ENCODE measurements at places on chromosomes 16 and 17.

- no peak for DNase-seq
These were observed 113.0 kb downstream of the BANP start for GRCh38 chr16:88064011-88064888.

GRCh38 chr16:50550866-50551641 lies 2.9 kb downstream of the NKD1 start:
- DNase-seq, result no peak

- no peak for DNase-seq
These were observed 5.2 kb upstream of the CCDC182 start for GRCh38 chr17:57750109-57750871.

DNA sequence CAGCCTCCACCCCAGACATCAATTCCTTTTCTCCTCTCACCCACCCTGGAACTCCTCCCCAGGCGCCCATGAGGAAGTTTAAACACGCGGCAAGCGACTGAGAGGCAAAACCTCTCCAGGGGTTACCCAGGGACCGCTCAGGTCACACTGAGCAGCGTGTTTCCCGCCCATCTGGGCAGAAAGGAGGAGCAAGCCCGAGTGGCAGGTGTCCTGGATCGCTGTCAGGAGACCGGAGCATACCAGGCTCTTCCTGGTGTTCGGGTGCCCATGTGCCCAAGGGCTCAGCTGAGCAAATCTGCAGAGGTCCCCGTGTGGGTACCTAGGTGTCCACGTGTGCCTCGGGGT lies 491 bp downstream of the SLC25A19 start:
- peak; percentile 62 for DNase-seq

GRCh38 chr17:44202756-44203155 lies 3.1 kb upstream of the ATXN7L3 start:
- no peak for DNase-seq

GRCh38 chr16:56715126-56715525 lies 14.8 kb upstream of the NUP93 start:
- no peak for DNase-seq

DNA sequence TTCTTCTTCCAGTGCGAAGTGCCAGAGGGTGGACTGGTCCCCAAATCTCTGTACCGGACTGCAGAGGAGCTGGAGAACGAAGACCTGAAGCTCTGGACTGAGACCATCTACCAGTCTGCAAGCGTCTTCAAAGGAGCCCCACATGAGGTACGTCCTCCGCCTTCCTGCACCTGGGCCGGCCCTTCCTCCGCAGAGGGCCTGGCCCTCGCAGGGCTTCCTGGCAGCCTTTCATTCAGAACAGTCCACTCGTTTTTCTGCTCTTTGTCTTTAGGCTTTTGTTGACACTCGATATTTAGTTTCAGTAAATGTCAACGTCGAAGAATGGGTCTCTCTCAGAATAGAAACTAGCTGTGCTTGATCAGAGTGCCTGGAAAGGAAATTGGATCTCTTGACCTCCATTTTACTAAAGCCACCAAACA lies 68.6 kb downstream of the SEC14L1 start:
- DNase-seq, result peak; percentile 83

DNA sequence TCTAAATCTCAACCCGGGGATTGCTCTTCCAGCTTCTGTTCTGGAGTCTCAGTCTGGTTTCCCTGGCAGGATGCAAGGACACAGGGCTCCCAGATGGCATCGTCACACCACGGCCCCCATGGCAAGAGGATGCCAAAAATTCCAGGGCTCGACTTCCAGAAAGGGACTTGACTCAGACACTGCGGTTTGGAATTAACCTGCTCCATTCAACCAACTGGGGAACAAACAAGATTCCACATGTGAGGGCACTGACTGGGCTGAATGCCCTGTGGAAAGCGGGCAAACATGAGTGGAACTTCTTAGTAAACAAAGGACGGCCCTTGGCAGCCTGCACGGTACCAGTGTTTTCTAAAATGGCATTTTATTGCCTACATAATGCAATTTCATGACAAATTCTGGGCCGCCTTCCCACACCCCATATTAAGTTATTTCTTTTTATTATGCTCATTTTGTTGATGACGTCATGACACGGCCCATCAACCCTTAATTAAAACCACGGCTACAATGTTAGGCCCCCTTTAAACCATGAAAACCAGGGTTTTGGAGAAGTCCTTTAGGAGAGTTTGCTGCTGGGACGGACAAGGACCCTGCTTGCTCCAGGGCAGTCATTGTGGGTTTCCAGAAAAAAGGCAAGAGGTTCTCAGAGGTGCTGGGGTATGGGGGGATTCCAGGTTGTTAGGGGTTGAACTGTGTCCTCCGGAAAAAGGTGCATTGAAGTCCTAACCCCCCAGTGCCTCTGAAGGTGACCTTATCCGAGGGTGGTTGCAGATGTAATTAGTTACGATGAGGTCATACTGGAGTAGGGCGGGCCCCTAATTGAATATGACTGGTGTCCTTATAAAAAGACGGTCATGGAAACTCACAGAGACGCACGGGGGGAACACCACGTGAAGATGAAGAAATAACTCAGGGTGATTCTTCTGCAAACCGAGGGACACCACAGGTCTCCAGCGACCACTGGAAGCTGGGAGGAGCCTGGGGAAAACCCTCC lies 205.6 kb downstream of the FOXL1 start:
- DNase-seq, result no peak

- DNase-seq, result no peak
These were observed 1.5 kb upstream of the WFIKKN1 start for GRCh38 chr16:629185-629832.

DNA sequence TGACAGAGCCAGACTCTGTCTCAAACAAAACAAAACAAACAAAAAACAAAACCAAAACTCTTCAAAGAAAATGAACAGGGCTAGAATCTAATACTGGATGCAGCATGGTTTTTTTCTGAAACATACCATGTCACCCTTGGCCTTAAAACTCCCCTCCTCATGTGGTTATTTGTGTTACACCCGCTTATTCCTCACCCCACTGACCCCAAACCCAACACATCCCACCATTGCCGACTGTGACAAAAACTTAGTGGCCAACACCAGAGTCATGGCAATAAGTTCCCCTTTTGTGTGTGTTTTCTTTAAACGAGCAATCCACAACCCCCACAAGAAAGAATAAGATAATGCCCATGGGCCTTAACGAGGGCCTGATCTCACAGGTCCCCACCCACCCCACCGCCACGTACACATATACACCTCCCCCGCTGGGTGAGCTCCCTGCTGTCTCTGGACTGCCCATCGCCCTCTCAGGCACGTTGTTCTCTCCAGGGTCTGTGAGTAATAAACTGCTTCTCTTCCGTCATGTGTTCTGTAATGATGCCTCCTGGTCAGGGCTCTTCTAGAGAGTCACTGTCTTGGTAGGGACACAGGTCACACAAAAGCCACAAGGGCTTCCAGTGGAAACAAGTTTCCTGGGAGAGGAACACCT lies 16.8 kb upstream of the ENGASE start:
- DNase-seq, result no peak

- no peak for DNase-seq
These were observed 61.4 kb upstream of the TBX2 start for GRCh38 chr17:61338000-61338798.

- no peak for DNase-seq
These were observed 9.2 kb upstream of the GLIS2 start for GRCh38 chr16:4306470-4307214.

- no peak for DNase-seq
These were observed 20.1 kb downstream of the SLC39A11 start for GRCh38 chr17:73072219-73072962.

DNA sequence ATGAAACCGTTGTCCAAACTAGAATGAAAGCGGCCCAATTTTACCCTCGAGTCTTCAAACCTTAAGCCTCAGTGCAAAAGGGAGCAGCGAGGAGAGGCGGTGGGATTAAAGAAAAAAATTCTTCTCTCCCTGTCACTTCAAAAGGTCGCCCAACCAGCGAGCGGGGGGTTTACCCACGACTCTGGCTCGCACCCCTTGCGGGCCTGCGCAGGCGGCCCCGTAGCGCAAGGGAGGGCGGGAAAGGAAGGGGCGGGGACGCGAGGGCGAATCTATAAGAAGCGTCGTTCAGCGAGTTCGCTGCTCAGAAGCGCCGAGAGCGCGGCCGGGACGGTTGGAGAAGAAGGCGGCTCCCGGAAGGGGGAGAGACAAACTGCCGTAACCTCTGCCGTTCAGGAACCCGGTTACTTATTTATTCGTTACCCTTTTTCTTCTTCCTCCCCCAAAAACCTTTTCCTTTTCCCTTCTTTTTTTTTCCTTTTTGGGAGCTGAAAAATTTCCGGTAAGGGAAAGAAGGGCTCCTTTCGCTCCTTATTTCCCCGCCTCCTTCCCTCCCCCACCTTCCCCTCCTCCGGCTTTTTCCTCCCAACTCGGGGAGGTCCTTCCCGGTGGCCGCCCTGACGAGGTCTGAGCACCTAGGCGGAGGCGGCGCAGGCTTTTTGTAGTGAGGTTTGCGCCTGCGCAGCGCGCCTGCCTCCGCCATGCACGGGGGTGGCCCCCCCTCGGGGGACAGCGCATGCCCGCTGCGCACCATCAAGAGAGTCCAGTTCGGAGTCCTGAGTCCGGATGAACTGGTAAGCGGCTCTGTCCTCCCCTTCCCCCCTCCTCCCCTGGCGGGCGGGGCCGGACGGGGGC lies at the start of gene POLR2A:
POLR2A (plus strand) TSS at position 300 of the 852 bp plus-strand sequence.
- peak; percentile 97 for DNase-seq

DNA sequence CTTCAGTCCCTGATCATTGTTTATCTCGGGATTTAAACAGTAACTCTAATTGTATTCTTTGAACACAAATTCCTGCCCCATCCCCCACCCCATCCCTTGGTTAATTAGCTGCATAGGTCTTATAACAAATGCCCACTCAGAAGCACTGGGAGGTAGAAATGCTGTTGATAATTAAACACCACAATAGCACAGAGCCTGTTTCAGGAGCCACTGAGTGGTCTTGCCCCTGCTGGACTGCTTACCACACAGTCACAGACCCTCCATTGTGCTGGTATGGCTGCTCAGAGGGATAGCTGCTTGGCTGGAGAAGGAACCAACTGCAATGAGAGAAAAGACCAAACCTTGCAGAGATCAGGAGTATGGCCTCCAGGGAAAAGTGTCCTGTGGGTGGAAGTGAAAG lies 214.1 kb downstream of the ANKFN1 start:
- no peak for DNase-seq

DNA sequence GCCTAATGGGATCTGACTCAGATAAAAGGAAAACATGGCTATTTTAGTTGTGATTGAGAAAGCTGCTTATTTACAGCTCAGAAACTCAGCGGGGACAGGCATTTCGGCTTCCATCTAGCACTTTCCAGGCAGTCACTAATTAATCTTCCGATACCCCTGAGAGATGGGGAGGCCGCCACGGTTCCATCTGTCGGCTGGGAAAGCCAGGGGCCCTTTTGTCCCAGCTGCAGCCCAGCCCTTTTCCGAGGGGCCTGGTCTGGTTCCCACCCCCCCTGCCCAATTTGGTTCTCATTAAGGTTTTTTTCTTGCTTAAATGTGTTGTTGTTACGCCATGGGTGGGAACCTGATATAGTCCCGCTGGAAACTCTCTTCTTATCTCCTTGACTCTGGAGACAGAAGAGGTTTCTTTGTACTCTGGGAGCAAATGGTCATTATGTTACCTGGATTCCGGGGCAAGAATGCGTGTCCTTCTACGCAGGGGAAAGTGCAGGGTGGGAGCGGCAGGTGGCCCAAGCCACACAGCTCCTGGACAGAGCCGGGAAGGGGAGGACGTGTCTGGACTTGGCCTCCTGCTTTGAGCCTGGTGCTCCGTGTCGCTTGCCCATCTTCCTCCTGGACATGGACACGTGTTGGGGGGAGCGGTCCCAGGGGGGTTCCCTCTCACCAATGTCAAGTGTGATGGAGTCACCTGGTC lies 50.9 kb upstream of the GSE1 start:
- DNase-seq, result no peak

DNA sequence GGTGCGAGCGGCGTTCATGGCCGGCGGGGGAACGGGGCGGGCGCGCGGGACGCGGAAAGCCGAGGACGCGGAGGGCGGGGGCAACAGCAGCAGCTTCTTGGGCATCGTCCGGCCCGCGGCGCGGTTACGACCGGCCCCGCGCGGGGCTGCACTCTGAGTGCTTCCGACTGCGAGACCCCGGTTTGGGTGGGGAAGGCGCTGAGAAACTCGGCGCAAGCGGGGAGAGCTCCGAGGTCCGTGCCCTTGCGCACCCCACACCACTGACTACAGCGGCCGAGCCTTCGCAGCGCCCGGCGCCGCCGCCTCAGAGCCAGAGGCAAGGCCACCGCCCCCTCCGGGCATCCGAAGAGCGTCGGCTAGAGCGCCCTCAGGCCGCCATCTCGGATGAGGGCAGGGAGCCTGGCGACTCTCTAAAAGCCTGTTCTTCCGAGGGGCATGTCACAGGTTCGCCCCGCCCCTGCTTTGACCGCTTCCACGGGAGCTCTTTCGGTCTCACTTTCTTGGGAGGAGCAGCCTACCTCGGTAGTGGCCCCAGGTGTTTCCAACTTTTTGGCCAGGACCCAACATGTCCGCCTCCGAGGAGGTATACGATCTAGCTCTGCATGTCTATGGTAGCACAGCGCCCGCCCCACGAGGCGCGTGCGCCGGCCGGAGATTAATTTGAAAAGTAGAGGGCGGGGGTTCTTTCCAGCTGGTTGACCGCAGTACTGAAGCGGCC lies at the start of gene PRPSAP1:
PRPSAP1 (minus strand) TSS at position 318 of the 718 bp plus-strand sequence; CDS start at position 105, 213 bp downstream.
- DNase-seq, result peak; percentile 97

DNA sequence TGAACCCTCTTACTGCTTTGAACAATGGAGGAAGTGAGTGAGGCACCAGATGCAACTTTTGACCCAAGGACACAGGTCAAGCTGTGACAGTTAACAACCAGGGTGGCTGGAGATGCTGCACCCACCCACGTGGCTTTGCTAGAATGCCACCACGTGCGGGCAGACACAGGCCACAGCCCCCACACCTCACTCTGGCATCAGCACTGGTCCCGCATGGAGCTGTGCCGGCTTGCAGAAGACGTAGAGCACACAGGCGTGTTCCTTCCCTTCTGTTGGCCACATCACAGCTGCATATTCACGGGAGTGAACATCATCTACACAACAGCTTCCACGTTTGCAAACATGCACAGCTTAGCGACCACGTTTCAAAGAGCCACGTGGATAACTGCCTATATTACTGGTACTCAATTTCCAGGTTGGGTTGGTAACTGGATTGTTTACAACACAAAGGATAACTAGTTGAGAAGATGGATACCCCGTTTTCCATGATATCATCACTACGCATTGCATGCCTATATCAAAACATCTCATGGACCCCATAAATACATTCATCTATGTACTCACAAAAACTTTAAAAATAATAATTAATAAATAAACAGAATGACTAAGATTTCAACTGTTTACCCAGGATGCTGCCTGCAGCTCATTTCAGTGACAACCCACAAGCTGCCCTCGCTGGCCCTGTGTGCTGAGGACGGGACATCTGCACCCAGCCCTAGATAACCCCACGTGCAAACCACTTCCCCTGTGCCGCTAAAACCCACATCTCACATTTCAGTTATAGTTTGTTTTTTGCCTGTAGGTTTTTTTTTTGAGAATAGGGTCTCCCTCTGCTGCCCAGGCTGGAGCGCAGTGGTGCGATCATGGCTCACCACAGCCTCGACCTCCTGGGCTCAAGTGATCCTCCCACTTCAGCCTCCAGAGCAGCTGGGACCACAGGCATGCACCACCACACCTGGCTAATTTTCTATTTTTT lies 132.0 kb downstream of the ANKRD11 start:
- DNase-seq, result no peak

GRCh38 chr17:54426296-54426886 lies 474.3 kb upstream of the TOM1L1 start:
- peak; percentile 22 for DNase-seq

Measured in SHP77 treated with DMSO at 0.1 percent for 48 hours (cell line).